ENCODE measurements at places on chromosomes 1 and 21. TPM values are rescaled to one million over a fixed set of nuclear protein-coding genes. Genes with fewer than 3 reads are reported as not detected.

The TDRD10 gene
- total RNA-seq = not detected

The SPATA1 gene
- total RNA-seq = under 0.01 TPM

The C1orf185 gene
- not detected for total RNA-seq

The ARMH1 gene
- total RNA-seq = 0.28 TPM

The PALMD gene
- 1.1 TPM for total RNA-seq

The CD1E gene
- total RNA-seq = not detected

The ZNF684 gene
- 4.1 TPM for total RNA-seq

The HSPB7 gene
- 0.56 TPM for total RNA-seq

GRCh38 chr1:94471271-94471670 is 53.1 kb downstream of the ABCD3 start:
- DNase-seq = no peak

GRCh38 chr21:24014381-24014780 is 1592.9 kb downstream of the MRPL39 start:
- no peak for DNase-seq

GRCh38 chr1:87450136-87450535 is 121.5 kb downstream of the LMO4 start:
- DNase-seq = no peak

DNA sequence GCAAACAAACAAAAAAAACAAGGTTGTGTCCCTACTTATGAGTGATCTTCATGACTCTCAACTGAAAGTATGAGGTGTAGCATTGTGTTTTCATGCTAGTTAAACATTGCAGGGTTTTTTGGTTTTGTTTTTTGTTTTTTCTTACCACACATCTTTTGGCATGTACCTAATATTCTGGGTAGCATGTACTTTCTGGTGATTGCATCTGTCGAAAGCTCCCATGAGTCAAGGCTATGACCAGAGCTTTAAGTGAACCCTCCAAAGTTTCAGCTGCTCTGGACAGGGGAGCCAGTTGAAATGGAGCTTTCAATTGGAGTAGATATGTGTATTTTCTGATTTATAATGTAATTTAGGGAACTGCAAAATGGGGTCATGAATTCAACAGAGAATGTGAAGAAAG is 115.5 kb downstream of the KCNK2 start:
- no peak for DNase-seq

- no peak for DNase-seq
Observed at GRCh38 chr1:23625459-23625858, 66.1 kb upstream of the RPL11 start.

DNA sequence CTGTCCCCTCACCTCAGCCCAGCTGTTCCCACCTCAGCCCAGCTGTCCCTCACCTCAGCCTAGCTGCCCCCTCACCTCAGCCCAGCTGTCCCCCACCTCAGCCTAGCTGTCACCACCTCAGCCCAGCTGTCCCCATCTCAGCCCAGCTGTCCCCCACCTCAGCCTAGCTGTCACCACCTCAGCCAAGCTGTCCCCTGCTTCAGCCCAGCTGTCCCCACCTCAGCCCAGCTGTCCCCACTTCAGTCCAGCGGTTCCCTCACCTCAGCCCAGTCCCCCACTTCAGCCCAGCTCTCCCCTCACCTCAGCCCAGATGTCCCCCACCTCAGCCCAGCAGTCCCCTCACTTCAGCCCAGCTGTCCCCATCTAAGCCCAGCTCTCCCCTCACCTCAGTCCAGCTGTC is 88.4 kb upstream of the CSF3R start:
- no peak for DNase-seq

- DNase-seq = no peak
Observed at GRCh38 chr1:229230893-229231753, 39.8 kb upstream of the RAB4A start.

DNA sequence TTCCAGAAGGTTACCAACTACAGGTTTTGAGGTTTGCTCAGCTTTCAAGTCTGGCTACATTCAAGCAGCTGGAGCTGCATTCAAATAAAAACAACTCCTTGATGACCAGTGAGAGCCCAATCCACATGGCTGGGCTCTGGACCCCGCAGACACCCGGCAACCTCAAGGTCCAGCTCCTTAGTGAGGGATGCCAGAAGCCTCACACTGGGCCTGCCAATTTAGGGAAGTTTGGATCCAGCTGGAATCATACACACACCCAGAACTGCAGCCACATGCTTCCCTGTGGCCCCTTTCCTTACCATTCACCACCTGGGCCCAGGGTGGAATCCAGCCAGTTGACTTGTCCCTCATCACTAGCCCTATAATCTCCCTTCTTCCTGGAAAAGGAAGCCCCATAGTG is 123.7 kb downstream of the UBE2U start:
- no peak for DNase-seq

DNA sequence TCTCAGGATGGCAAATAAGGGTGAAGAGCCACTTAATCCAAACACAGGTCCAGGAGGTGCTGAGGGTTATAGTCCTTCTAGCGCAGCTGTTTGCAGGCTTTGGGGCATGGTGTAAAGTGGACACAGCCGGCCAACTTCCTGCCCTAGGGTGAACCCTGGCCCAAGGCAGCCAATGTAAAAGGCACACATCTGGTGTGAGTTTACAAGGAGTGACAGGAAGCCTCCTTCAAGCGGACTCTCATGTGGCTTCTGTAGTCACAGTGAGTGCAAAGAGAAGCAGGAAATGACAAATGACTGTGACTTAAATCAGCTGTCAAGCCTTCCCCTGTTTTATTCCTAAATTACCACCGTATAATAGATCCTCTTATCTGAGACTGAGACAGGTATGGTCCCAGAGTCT is 213.0 kb downstream of the CRB1 start:
- DNase-seq = no peak

DNA sequence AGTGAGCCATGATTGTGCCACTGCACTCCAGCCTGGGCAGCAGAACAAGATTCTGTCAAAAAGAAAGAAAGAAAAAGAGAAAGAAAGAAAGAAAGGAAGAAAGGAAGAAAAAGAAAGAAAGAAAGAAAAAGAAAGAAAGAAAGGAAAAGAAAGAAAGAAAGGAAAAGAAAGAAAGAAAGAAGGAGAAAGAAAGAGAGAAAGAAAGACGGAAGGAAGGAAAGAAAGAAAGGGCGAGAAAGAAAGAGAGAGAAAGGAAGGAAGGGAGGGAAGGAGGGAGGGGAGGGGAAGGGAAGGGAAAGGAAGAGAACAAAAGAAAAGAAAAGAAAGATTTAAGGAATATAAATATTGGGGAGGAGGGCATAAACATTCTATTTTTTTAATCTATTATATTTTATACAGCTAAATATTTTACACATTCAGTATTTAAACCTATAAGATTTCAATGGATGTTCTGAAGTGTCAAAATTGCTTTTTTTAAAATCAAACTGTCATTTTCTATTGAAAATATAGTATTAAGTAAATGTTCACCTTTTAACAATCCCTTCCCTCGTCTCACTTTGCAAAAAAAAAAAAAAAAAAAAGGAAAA is 6.8 kb upstream of the JAK1 start:
- DNase-seq = no peak

DNA sequence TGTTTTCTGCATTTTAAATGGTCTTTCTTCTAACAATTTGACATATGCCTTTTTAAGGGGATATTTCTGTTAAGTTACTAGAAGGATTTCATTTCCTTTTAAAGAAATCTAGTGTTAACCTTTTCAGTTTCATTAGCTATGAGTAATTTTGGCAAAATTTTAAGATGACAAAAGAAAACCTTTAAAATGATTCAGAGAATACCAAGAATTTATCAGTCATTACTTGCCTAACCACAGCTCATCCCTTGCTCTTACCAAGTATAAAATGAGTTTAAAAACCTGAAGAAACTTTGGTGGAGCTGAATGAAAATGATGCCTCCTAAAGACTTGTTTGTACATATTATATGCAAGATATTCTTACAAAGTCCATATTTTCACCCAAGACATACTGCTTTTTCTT is 101.7 kb downstream of the NEK7 start:
- peak; percentile 87 for DNase-seq

DNA sequence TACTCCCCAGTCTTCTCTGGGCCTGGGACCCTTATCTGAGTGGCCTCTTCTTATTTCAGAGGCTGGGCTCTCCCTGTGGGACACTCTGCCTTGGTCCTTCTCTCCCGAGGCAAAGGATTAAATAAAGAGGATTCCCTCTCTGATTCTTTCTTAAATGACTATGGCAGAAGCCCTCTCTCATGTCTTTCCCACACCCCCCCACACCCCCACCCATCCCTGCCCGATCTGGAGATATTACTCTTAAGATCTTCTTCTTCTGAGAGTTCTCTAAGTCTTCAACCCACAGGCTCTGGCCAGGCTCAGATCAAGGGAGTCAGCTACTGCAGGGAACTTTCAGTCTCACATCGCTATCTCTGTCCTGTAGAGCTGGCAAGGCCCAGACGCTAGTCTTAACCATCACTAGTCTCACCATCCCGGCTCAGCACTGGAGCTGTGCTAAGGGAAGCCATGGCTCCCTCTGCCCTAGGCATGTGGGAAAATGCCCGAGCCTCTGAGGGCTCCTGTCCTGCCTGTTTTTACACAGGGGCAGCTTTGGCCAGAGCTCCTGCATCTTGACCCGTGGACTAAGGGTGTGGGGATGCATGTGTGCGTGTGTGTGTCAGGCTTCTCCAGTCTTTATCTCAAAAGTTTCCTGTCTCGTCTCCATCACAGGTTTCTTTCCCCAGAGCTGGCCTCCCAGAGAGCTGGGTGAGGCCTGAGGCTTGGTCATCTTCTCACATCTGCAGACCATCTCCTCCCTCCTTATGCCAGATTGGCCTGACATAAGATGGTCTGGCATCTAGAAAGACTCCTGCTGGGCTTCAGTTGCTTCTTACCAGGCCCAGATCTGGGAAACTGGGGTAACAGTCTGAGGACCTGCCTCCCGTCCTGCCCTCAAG is 36.7 kb downstream of the LGR6 start:
- DNase-seq = no peak

- DNase-seq = no peak
Observed at GRCh38 chr1:117567435-117567834, 38.4 kb upstream of the TENT5C start.

- no peak for DNase-seq
Observed at GRCh38 chr1:180962178-180962577, 49.5 kb downstream of the KIAA1614 start.

DNA sequence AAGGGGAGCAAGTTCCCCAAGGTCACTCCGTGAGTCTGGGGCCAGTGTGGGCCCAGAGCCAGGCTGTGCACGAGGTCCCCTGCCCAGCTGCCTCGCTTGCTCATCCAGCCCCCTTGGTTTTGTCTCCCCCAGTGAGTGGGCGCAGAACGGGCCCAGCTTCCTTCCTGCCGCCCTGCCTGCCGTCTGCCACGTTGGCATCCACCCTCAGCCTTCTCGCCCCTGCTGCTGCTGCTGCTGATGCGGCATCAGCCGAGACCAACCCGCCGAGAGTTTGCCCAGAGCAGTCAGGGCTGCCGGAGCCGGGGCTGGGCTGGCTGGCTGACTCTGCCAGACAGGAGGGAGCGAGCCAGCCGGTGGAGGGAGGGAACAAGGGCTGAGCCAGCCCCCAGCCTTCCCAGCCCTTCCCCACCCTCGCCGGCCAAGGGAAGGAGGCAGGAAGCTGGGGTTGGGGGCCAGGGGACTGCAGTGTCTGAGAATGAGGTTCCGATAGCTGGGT is 31.4 kb upstream of the WASF2 start:
- no peak for DNase-seq

DNA sequence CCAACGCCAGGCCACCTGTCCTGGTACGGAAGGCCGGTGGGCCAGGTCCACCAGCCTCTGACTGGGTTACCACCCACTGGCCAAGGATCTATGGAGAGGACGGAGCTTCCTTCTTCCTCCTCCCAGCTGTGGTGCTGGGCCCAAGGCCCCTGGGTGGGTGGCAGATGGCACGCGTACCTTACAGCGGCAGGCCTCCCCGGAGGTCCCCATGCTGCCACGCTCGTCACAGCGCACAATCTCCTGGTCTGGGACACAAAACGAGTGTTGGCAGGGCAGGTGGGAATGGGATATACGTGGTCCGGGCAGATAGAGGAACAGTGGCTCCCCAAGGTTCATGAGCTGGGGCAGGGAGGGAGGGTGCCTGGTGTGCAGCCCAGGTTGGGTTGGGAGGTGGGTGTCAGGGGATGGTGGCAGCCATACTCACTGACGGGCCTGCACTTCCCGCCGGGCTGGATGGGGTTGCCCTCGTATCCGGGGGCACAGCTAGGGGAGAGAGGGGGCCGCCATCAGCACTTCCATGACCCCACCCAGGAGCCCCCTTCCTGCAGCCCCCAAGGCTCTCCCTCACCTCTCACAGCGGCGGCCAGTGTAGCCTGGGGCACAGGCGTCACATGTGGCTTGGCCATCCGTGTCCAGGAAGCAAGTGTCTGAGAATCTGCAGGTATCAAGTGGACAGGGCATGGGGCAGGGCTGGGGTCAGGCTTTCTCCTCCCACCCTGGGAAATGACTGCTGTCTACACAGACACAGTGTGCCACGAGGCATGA is 58.9 kb downstream of the HSPG2 start:
- DNase-seq = no peak

DNA sequence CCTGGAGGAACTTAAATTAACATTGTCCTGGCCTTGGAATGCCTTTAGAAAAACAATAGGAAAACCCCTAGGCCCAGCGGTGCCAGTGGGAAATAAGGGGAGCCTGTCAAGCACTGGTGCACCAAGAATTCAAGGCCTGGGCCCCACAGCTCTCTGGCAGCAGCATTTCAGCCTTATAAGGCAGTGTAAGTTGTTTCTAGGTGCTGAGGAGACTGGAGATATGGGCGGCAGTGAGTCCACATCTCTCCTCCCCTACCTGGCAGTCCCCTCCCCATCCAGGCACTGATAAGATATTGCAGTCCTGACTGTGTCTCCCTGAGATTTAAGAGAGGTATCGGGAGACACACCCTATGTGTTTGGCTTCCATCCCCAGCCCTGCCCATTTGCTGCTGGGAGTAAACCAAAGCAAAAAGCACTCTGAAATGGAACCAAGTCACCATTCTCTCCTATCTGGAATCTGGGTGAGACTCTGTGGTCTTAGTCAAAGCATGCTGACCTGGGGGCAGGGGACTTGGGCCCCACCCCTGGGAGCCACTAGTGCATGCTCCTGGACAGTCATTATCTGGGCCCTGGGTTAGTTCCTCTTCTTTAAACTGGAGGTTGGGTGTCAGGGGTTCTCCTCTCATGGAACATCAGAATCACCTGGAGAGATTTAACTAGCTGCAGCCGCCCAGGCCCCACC is 30.5 kb downstream of the DEGS1 start:
- DNase-seq = no peak

DNA sequence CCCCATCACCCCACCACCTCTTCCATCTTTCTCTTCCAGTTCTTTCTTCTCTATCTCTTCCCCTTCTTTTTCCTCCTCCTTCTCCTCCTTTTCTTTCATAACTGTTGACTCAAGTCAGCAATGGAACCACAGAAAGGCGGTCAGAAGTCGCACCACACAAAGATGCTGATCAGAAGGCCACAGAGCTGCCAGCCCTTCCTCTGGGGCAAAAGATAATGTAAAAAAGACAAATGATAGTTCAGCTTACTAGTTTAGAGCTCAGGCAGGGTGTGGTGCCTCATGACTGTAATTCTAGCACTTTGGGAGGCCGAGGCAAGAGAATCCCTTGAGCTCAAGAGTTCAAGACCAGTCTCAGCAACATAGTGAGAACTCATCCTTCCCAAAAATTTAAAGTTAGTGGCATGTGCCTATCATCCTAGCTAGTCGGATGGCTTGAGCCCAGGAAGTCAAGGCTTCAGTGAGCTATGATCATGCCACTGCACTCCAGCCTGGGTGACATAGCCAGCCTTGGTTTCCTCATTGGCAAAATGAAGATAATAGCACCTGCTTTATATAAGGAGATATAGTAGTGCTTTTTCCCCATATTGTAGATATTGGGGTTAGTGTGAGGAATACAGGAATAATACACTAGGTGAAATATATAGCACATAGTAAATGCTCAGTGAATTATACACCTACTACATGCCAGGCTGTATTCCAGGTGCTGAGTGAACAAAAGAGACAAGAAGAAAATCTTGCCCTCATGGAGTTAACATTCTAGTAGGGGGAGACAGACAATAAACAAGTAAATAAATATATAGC is 12.5 kb upstream of the IGSF3 start:
- DNase-seq = no peak

- peak; percentile 99 for DNase-seq
Observed at GRCh38 chr1:27862671-27863537, 9.4 kb upstream of the THEMIS2 start.

Data from IMR-90 (cell line).